Panc1 (cell line): ENCODE measurements at places on chromosomes 1 and 21.

DNA sequence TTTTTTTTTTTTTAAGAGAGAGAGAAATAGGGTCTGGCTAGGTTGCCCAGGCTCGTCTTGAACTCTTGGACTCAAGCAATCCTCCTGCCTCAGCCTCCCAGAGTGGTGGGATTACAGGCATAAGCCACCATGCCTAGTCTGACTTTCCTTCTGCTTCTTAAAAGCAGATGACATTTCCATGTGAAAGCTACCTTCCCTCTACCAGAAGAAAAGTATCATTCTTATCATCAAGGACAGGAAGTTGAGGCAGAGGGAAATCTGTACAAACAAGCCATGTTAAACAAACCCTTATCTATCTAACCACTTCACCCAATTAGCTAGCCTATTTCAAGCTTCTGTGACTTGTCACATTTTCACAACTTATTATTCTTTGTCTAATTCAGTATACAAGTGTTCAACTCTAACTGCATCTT is 54.8 kb downstream of the SAMSN1 start:
- DNase-seq = no peak

DNA sequence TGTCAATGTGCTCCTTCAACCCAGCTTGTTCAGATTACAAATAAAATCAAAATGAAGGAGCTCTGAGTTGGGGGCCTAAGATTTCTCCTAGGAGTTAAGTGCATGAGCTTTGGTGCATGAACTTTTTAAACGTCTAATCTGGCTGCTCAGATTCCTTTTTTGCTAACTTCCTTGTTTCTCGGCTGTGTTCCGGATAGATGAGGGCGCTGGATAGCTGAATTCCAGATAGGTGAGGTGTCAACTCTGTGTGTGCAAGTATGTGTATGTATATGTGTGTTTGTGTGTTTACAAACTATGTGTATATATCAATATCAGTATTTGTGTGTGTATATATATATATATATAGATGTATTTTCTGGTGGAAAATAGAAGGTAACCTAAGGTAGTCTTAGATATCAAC is 37.5 kb upstream of the RCAN3 start:
- no peak for DNase-seq

- no peak for DNase-seq
Measured at GRCh38 chr21:45074048-45074817, at the start of gene ADARB1. TSS of gene ADARB1 (plus strand) at chr21:45074580. CDS start at chr21:45171657, 97,077 bp downstream.

DNA sequence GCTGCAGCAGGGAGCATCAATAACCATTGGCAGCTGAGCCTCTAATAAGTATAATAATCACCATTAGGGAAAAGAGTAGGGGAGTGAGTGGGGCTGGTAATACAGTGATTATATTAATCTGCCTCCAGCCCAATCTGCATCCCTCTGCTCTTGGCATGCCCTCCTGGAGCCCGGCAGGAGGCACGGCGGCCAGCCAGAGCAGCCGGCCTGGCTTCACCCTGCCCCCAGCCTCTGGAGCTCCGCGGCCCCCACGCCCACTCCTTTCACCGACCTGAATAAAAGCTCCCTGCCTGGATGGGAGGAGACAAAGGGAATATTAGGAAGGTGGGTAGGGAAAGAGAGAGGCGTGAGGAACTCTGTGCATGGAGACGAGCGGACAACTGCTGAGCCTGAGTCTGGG is 28.3 kb downstream of the OPTC start:
- DNase-seq = no peak

DNA sequence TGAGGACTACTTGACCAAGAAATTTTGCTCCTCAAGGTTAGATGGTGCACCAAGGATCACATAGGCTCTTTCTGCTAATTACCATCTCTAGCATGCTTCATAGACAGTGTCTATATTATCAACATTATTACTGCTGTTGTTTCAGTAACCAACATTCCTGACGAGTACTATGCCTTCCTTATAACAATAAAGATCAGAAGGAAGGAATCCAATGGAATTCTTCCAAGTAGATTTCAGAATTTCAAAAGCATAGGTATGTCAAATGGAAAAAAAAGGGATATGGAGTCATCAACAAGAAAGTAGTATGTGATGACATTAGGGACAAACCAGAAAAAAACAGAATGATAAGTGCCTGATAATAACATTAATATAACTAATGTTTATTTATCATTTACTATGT is 39.6 kb upstream of the LPGAT1 start:
- no peak for DNase-seq

DNA sequence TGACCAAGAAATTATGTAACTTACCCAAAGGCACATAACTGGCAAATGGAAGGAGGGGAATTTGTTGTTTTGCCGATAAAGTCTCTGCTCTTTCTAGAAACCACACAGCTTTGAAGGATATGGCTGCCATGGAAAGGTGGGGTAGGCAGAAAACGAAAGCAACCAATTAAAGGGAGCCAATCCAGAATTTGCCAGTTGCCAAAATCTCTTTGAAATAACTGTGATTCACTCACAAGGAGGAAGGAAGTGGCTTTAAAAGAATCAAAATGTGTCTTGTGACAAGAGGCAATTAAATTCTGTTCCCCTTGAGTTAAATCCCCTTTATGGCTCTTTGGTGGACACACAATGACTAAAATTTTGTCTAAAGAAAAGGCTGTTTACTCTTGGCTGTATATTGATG is 61.2 kb upstream of the CCDC190 start:
- no peak for DNase-seq

DNA sequence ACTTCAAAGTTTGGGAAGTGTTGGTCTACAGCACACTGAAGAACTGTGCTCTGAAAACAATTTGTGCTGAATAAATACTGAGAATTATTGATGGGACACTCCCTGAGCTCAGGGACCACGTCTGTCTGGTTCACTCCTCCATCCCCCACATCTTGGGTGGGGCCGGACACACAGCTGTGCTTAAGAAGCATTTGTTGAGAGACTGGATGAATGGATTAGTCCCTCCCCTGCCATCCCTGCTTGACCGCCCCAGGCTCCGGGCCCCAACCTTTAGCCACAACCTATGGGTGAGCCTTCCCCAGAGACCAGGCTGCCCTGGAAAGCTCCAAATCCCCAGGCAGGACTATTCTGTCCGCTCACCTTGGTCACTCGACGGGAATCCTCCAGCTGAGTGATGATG is 7.5 kb downstream of the TRIM63 start:
- DNase-seq = no peak

- no peak for DNase-seq
Measured at GRCh38 chr1:23643736-23644554, 47.7 kb upstream of the RPL11 start.

GRCh38 chr1:70504821-70505193 is 93.7 kb downstream of the CTH start:
- DNase-seq = no peak

DNA sequence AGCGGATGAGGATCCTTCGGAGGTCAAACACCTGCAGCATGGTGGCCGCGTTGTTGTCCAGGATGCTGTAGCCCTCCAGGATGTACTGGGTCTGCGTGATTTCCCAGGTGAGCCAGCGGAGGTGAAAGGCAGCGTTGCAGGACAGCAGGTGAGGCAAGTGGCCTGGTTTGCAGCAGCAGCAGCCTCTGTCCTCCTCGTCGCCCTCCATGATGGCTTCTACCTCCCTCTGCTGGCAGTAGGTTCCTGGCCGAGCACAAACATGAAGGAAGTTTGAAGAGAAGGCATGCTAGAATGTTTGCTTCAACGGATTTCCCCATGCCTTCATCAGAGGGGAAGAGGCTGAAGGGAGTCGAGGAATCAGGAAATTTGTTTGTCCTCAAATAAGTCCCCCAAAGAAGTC is 74.7 kb downstream of the NTPCR start:
- DNase-seq = peak; percentile 15

DNA sequence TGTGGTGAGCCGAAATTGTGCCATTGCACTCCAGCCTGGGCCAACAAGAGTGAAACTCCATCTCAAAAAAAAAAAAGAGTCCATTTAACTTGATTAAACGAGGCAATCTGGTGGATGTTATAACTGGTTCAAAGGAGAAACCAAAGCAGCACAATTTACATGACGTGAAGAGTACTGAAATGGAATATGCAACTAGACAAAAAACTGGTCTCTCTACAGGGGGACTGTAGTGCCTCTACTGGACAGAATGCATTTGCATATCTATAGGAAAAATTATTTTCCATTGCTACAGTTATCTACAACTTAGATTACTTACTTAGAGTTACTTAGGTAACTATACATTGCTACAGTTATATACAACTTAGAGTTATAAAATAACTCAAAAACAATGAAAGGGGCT is 2.7 kb upstream of the CAPN2 start:
- DNase-seq = no peak

- DNase-seq = no peak
Measured at GRCh38 chr1:86239894-86240293, 83.3 kb upstream of the COL24A1 start.

- no peak for DNase-seq
Measured at GRCh38 chr1:165315481-165315880, 41.0 kb downstream of the LMX1A start.
